Stimulated activated CD4-positive, alpha-beta T cell treated with anti-CD3 and anti-CD28 coated beads, TNF-alpha, amount 100 ng/mL, for 48 hours (primary cell): ENCODE measurements at places on chromosomes 2 and 18.

DNA sequence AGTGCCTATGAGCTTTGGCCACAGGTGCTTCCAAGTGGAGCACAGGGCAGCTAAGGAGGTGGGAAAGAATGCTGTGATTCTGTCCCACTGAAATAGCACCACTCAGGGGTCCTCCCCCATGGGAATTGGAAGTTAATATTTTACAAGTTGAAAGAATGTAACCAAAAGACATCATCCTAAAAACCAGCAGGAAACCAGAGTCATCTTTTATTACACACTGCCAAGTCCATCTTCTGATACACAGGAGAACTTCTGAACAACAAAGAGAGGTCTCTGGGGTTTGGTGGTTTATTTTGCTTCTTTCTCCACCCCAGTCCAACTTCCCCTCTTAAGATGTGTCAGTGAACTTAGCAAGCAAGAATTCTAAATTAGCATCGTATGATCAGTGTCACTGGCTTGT lies 47.7 kb downstream of the COLEC12 start:
- DNase-seq, result no peak

DNA sequence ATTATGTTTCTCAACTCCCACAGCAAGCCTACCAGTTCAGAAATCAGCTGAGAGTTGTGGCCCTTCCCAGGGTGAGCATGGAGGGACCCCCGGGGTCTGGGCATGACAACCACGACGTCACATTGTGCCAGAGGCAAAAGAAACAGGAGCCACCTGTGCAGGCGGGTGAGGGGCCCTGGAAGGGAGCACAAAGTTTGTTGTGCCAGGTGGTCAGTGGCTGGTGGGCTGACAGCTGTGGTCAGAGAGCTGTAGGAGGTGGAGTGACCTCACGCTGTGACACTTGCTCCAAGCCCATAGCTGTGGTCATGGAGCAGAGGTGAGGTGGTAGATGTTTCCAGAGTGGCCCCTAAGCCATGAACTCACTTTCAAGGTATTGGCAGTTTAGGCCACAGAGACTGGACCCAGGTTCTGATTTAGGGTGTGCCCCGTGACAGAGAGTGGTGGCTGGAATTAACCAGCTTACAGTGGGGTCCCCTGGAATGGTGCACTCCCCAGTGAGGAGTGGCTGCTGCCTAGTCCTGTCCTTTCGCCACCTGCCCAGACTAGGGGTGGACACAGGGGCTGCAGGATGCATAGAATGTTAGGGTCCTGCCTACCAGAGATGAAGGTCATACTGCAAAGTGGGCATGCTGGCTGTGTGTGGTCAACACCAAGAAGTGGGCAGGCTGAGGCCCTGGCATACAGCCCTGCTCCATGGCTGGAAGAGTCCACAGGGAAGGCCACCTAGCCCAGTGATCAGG lies 136.4 kb downstream of the GLI2 start:
- DNase-seq, result no peak

DNA sequence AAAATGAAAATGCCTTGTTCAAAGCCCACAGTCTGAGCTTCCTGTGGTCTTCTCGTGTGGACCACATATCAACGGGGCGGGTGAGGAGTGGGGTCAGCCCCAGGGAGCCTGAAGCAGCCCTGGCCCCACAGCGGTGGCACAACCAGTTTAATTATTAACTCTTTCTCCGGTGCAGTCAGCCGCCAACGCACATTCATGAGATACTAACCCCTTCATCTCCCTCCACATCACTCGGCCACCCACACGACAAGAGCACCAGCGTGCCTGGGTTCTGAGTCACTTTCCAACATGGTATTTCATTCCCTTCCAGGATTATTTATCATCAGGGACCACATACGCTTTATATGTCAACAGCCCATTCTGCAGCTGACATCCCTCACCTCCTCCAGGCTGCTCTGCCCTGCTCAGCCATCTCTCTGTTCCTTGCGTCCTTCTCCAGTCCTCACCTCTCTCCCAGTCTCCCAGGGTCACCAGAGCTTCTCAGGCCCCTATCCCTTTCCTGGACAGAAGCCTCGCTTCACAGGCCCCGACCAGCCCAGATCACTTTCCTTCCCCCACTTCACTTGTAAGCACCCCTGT lies 48.0 kb upstream of the ID2 start:
- no peak for DNase-seq

DNA sequence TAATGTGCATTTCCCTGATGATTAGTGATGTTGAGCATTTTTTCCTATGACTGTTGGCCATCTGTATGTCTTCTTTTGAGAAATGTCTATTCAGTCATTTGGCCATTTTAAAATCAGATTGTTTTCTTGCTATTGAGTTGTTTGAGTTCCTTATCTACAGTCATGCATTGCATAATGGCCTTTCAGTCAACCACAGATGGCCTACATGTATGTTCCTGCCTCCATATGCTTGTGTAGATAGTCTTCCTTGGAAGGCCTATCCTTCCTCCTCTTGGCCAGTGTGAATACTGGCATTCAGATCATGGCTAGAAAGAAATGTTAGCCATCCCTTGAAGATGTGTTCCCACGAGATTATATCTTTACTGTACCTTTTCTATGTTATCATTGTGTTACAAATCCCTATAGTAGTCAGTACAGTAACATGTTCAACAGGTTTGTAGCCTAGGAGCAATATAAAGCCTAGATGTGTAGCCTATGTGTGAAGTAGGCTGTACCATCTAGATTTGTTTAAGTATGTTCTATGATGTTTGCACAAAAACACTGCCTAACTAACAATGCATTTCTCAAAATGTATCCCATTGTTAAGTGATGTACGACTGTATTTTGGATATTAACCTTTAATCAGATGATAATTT lies 65.6 kb upstream of the CD302 start:
- no peak for DNase-seq

- DNase-seq, result no peak
Observed at GRCh38 chr2:3097804-3098203, 279.8 kb downstream of the EIPR1 start.

GRCh38 chr2:113102133-113102532 lies 25.3 kb upstream of the IL1RN start:
- DNase-seq, result no peak
